ENCODE measurements at places on chromosomes 1 and 21.
A peak's percentile ranks its signal among the peaks of the same experiment; 100 is the strongest.

GRCh38 chr1:171663036-171663853 lies 10.8 kb upstream of the MYOC start:
- DNase-seq: no peak

DNA sequence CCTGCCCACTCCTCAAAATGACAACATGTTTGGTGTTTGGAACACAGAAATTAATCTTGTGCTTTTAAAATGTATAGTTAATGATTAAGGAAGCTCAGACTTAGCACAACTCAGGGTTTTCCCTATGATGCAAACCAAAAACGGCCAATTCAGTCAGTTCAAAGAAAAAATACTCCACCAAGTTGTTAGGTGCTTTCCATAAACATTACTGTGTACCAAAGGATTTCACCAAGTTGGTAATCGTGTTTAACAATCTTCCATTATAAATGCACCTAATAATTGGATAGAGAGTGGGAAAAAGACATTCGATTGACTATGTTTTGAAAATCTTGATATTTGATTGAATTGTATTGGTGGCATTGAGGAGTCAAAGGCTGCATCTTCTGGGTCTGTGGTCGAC lies 33.3 kb upstream of the DUSP10 start:
- no peak for DNase-seq

GRCh38 chr1:213973129-213973528 lies 14.6 kb upstream of the PROX1 start:
- no peak for DNase-seq

DNA sequence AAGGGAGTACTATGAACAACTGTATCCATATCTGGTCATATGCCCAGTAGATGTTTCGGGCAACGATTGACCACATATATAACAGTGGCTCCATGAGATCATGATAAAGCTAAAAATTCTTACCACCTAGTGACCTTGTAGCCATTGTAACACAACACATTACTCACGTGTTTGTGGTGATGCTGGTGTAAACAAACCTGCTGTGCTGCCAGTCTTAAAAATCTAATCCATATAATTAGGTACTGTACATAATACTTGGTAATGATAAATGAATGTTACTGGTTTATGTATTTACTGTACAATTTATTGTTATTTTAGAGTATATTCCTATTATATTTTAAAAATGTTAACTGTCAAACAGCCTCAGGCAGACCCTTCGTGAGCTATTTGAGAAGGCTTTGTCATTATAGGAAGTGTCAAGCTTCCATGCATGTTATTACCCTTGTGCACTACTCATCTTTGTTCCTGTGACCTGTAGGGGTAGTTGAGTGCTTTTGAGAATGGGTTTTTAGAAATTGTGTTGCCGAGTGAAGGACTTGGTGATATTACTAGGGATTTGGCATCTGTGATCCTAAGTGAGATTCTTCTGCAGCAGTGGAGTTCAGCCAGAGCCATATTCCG lies 23.6 kb downstream of the DIP2A start:
- DNase-seq: no peak

GRCh38 chr1:23553231-23554126 lies 5.8 kb downstream of the ID3 start:
- no peak for DNase-seq

GRCh38 chr1:146036965-146037646 lies 15.6 kb upstream of the HJV start:
- DNase-seq: peak; percentile 59

DNA sequence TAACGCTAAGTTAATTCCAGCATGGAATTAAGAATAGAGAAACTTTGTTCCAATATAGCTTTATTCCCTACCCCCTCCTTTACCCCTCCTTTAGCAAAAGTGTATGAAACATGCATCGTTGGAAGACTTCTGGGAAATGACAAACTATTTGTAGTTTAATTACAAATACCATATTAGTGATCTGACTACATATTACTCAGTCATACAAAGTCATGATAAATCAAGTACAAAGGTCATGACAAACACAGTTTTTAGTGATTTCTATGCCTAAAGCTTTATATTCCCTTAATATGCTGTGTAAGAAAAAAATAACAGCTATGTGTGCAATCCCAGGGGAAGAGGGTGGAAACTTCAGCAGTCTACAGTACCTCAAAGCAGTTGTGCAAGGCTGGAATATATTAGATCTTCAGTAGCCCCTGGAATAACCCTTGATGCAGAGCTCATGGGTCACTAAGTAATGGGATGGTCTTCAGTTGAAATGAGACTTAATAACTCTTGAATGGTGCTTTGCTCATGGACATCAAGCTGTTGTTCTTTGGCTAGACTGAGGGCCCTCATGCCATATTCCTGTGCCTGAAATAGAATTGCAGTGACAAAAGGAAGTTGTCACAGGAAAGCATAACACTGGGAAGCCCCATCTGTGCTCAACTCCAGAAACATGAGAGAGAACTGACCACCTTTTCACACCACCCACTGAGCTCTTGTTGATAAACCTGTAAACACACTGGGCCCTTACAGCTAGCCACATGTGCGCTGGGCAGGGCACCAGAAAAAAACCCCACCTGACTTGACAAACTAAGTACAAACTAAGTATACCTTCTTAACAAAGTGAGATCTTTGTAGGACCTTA lies 25.3 kb downstream of the ZMYND12 start:
- DNase-seq: no peak

GRCh38 chr1:32969566-32969965 lies 5.0 kb upstream of the RNF19B start:
- DNase-seq: no peak

All from stimulated activated CD4-positive, alpha-beta T cell treated with anti-CD3 and anti-CD28 coated beads, Interleukin-15, amount 100 ng/mL, for 1 hour (primary cell).